ENCODE measurements at places on chromosomes 6 and 20.

DNA sequence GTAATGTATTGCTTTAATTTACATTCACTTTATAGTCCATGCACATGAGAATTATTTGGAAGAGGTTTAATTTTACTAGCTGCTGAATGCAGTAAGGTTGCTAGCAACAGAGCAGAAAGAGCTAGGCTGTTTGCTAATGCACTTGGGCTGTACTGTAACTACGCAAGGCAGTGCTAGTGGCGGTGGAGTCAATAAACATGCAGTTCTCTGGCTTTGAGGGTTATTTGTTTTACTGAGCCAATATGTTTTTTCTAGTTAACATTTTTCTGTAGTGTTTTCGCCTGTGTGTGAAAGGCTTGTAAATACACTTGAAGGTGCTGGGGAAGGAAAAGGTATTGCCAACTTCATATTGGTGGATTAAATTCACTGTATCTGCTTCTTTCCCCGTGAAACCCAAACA is 112.8 kb downstream of the BTBD3 start:
- no peaks in the 10 kb centered on the region for H3K36me3 ChIP-seq
- DNase-seq: no peak
- no peaks in the 10 kb centered on the region for H3K4me1 ChIP-seq
- H3K27ac ChIP-seq: no peak overlapping the region
- no peak overlapping the region for H3K4me3 ChIP-seq
- no peaks in the 10 kb centered on the region for H3K27me3 ChIP-seq

GRCh38 chr6:91341473-91341872 is 754.6 kb upstream of the MAP3K7 start:
- no peak overlapping the region for H3K4me3 ChIP-seq
- H3K36me3 ChIP-seq: no peaks in the 10 kb centered on the region
- H3K27ac ChIP-seq: no peak overlapping the region
- H3K27me3 ChIP-seq: no peaks in the 10 kb centered on the region
- H3K4me1 ChIP-seq: no peaks in the 10 kb centered on the region

- H3K4me3 ChIP-seq: no peak overlapping the region
- DNase-seq: no peak
- H3K36me3 ChIP-seq: no peaks in the 10 kb centered on the region
- H3K4me1 ChIP-seq: no peaks in the 10 kb centered on the region
- H3K27ac ChIP-seq: no peak overlapping the region
Measured at GRCh38 chr20:2164966-2165365, 63.3 kb downstream of the STK35 start.

DNA sequence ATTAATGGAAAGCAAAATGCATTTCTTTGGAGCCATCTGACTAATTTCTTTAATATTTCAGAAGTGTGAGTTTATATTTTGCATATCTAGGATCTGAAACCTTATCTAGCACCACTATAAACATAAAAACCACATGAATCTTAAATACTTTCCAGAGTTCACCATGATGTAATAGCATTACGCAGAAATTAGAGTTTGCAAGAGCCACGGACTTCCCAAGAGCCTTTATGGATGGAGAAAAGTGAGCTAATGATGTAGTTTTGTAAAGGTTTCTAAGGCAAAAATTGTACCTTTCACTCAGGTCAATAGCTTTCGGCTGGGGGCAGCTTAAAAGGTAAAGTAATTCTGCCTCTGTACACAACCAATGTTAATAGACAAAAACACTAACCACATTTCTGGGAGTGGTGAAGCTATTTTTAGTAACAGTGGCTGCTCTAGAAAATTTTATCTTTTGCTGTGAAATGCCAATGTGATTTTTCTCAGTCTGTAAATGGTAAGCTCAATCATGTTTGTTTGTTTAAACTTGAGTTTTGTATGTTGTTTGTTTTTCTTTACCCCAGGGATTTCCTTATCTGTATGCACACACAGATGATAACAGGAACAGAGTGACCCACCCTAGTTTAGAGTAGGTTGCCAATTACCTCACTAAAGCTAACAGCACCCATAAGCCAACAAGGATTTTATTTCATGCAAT is 80.5 kb downstream of the FILIP1 start:
- no peak overlapping the region for H3K27ac ChIP-seq
- H3K27me3 ChIP-seq: peaks cover 7% of the 10 kb centered on the region
- DNase-seq: no peak
- H3K36me3 ChIP-seq: no peaks in the 10 kb centered on the region
- H3K4me1 ChIP-seq: no peaks in the 10 kb centered on the region

DNA sequence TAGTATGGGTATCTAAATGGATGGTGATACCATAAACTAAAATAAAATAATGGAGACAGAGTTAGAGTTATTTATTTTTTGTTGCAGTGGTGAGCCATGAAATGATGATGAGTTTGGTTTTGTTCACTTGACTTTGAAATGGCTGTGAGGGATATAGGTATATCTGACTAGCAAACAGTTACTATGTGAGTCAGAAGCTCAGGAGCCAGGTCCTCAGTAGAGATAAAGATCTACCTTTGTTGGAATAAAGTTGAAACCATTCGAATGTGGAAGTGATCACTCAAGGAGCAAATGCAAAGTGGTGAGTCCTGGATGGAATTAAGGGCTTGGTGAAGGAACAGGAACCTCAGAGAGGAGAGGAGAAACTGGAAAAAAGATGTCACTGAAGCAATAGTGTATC is 86.0 kb upstream of the TPD52L1 start:
- no peaks in the 10 kb centered on the region for H3K36me3 ChIP-seq
- no peaks in the 10 kb centered on the region for H3K4me1 ChIP-seq
- no peaks in the 10 kb centered on the region for H3K27me3 ChIP-seq
- H3K27ac ChIP-seq: no peak overlapping the region
- no peak overlapping the region for H3K4me3 ChIP-seq

GRCh38 chr20:4445331-4445730 is 276.4 kb upstream of the PRND start:
- no peak overlapping the region for H3K27ac ChIP-seq
- peaks cover 3% of the 10 kb centered on the region for H3K27me3 ChIP-seq
- no peaks in the 10 kb centered on the region for H3K36me3 ChIP-seq
- H3K4me3 ChIP-seq: no peak overlapping the region
- DNase-seq: no peak

DNA sequence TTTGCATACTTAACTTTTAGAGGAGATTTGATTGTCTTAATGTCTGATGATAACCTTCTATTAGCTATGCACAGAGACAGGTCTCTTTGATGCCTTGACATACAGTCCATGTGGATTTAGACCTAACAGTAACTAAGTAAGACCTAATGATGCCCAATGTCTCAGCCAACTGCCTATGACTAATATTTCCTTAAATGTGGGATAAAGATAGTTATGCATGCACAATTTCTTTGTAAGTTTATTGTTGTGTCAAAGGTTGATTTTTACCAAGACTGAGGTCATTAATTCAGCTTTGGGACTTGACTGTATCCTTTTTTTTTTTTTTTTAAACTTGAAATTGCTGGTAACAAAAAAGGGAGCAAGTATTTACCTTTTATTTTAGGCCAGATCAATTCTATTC is 450.0 kb downstream of the HAO1 start:
- H3K4me1 ChIP-seq: no peaks in the 10 kb centered on the region
- H3K36me3 ChIP-seq: no peaks in the 10 kb centered on the region
- H3K27ac ChIP-seq: no peak overlapping the region
- no peaks in the 10 kb centered on the region for H3K27me3 ChIP-seq

- no peaks in the 10 kb centered on the region for H3K4me1 ChIP-seq
- no peak overlapping the region for H3K4me3 ChIP-seq
- H3K36me3 ChIP-seq: no peaks in the 10 kb centered on the region
- no peak for DNase-seq
- peaks cover 25% of the 10 kb centered on the region for H3K27me3 ChIP-seq
Measured at GRCh38 chr20:787825-788224, 19.5 kb upstream of the SLC52A3 start.

DNA sequence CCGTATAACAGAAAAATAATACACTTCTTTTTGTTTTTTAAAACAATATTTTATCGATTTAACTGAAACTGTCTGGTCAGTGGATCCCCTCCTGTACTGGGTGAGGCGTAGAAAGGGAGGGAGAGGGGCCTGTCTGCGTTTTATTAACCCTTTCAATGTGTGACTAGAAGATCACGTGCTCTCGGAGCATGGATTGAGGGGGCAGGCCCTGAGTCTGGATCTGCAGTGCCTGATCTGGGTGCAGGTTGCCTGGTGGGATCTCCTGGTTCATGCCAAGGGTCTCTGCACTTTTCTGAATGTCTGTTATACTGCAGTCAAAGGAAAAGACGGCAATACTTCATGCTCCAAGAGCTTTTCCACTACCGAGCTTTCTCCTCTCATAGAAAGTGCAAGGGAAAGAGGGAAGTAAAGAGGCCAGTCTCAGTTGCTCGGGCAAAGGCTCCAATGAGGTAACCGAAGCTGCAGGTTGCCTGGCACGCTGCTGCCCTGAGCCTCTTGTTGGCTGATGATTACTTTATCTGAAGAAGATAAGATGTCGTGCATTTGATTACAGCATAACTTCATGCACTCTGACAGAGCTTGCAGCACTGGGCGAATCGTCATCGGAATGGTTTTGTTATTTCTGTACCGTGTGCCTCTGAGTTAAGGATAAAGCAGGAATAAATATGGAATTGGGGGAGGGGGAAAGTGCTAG is 167.5 kb upstream of the PMEPA1 start:
- no peaks in the 10 kb centered on the region for H3K36me3 ChIP-seq
- peaks cover 11% of the 10 kb centered on the region for H3K27me3 ChIP-seq
- H3K27ac ChIP-seq: no peak overlapping the region
- H3K4me1 ChIP-seq: no peaks in the 10 kb centered on the region
- DNase-seq: no peak

DNA sequence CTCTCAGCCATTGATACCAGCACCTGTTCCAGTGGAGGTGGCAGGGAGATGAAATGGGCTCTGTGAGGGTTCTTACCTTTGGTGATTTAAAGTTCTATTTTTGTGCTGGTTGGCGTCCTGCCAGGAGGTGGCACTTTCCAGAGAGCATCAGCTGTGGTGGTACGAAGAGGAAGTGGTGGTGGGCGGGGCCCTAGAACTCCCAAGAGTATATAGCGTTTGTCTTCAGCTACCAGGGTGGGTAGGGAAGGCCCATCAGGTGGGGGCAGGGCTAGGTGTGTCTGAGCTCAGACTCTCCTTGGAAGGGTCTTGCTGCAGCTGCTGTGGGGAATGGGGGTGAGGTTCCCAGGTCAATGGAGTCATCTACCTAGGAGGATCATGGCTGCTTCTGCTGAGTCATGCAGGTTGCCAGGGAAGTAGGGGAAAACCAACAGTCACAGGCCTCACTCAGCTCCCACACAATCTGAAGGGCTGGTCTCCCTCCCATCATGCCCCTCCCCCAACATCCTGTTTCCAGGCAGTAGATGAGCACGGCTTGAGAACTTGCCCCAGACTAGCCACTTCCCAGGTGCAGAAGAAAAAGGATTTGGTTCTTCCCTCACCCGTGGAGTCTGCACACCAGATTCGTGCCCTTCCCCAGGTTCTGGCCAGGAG is 46.6 kb downstream of the MOXD1 start:
- H3K27ac ChIP-seq: peak overlapping the region; percentile 92
- peaks cover 74% of the 10 kb centered on the region for H3K4me1 ChIP-seq
- peak overlapping the region; percentile 77 for H3K4me3 ChIP-seq
- H3K27me3 ChIP-seq: no peaks in the 10 kb centered on the region

GRCh38 chr6:9711365-9711764 is 703.5 kb downstream of the TFAP2A start:
- no peaks in the 10 kb centered on the region for H3K36me3 ChIP-seq
- H3K4me1 ChIP-seq: no peaks in the 10 kb centered on the region
- no peak overlapping the region for H3K4me3 ChIP-seq
- no peak overlapping the region for H3K27ac ChIP-seq
- no peaks in the 10 kb centered on the region for H3K27me3 ChIP-seq
- no peak for DNase-seq

DNA sequence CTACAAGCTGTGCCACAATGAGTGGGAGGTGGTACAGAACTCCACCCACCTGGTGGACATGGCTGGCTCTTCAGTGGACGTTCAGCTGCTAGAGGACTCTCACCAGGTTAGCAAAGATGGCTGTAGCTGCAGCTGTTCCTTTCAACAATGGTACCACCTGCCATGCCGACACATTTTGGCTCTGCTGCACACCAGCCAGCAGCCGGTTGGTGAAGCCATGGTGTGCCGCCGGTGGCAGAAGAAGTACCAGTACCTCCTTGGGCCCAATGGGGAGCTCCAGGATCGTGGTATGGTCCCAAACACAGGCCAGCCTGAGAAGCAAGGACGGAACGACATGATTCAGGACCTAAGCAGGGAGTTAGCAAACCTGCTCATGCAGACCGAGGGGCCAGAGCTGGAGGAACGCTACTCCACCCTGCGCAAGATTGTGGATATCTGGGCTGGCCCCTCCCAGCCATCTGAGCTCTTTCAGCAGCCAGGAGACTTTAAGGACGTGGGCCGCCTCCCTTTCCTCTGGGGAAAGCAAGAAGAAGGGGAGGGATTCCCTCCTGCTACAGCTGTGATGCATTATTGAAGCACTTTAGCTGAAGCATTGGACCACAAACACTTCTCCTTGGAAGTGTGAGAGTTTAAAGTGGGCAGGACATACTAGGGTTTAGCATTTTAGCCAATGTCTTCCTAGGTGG is 2.8 kb upstream of the ZSWIM1 start:
- H3K4me1 ChIP-seq: peaks cover 21% of the 10 kb centered on the region
- H3K27ac ChIP-seq: no peak overlapping the region
- H3K27me3 ChIP-seq: no peaks in the 10 kb centered on the region
- no peak for DNase-seq
- no peak overlapping the region for H3K4me3 ChIP-seq
- H3K36me3 ChIP-seq: peaks cover 31% of the 10 kb centered on the region

GRCh38 chr6:30101444-30102413 is 11.2 kb downstream of the TRIM31 start:
- H3K4me3 ChIP-seq: peak overlapping the region; percentile 89
- H3K27ac ChIP-seq: peak overlapping the region; percentile 8
- DNase-seq: peak; percentile 77
- peaks cover 52% of the 10 kb centered on the region for H3K27me3 ChIP-seq
- no peaks in the 10 kb centered on the region for H3K36me3 ChIP-seq

GRCh38 chr6:72552938-72553337 is 68.9 kb upstream of the KCNQ5 start:
- H3K27me3 ChIP-seq: peaks cover 10% of the 10 kb centered on the region
- no peak for DNase-seq
- H3K27ac ChIP-seq: no peak overlapping the region
- no peak overlapping the region for H3K4me3 ChIP-seq
- H3K4me1 ChIP-seq: no peaks in the 10 kb centered on the region

DNA sequence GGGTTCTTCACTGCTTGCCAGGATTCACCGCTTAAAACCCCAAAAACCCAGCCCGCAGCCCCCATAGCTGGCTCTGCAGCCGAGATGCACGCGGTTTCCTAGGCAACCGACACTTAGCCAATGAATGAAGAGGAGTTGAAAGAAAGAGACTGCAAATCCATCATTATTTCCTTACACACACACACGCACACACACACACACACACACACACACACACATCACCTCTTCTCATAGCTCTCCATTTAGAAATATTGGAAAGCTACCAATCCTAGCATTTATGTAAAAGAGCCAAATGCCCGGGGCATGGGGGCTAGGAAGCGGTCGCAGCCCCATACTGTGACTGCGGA is 3.4 kb upstream of the TUBB2B start:
- peaks cover 67% of the 10 kb centered on the region for H3K27me3 ChIP-seq
- no peaks in the 10 kb centered on the region for H3K36me3 ChIP-seq
- H3K4me1 ChIP-seq: peaks cover 48% of the 10 kb centered on the region
- H3K27ac ChIP-seq: no peak overlapping the region
- no peak overlapping the region for H3K4me3 ChIP-seq
- no peak for DNase-seq

GRCh38 chr6:105771313-105771970 is 314.7 kb upstream of the PRDM1 start:
- H3K27me3 ChIP-seq: peaks cover 2% of the 10 kb centered on the region
- no peak overlapping the region for H3K27ac ChIP-seq
- H3K4me1 ChIP-seq: no peaks in the 10 kb centered on the region
- no peak for DNase-seq

GRCh38 chr6:15593798-15594197 is 69.0 kb downstream of the DTNBP1 start:
- no peak overlapping the region for H3K4me3 ChIP-seq
- H3K27me3 ChIP-seq: no peaks in the 10 kb centered on the region
- H3K4me1 ChIP-seq: peaks cover 35% of the 10 kb centered on the region
- H3K36me3 ChIP-seq: peaks cover 49% of the 10 kb centered on the region
- no peak overlapping the region for H3K27ac ChIP-seq
